ENCODE measurements at places on chromosomes 5 and 9. TPM values are rescaled to one million over a fixed set of nuclear protein-coding genes. Genes with fewer than 3 reads are reported as not detected.

DNA sequence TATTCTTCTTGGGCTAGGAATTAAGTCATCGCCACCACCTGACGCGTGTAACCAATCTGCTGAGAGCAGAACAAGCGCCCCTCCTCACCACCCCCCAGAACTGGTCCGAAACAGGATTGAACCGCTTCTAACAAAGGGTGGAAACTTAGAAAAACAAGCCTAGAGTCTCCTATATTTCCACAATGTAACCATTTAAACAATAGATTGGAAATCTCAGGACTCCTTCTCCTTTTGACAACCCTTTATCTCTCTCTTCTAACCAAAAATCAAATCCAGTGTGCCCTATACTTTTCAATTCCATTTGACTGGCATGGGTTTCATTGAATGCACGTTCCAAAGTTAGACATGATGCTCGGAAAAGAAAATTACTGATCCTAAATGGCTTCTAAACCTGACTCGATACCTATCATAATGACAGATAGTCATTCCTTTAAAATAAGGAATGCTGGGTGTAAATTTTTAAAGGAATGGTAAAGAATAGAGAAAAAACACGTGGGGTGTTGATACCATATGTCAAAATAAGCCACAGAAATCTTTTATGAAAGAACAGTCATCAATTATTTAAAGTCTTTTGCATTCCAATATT is 1.2 kb downstream of the ARRDC3 start:
- no peak for DNase-seq

DNA sequence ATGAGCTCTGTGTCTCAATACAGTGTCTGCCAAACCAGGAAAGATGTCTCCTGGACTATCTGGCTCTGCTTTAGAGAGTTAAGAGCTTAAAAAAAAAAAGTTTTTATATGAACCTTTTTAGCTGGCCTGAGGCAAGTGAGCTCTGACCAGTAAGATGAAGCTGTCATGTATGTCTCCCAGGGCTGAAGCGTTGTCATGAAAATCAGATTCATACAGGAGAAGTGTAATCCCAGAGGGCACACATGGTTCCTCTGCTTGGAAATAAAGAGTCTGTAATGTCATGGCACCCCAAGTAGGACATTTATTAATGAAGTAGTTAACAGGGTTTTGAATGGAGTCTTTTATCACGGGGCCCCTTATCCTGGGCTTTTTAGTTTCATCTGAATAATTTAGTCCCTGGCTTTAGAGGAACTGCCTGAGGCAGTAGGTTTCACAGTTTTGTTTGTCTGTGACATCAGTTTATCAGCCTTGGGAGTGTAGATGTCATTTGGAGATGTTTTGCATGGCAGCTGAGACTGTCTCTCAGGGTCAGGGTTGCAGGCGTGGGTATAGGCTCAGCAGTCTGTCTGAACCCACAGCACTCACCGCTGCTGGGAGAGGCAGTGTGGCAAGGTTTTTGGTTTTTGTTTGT is 223.3 kb downstream of the DIRAS2 start:
- no peak for DNase-seq

GRCh38 chr5:77981820-77982219 is 205.7 kb upstream of the TBCA start:
- DNase-seq, result no peak

- no peak for DNase-seq
These were observed 7.8 kb upstream of the TMEM268 start for GRCh38 chr9:114603248-114603647.

GRCh38 chr5:149177911-149178565 is 36.7 kb downstream of the ABLIM3 start:
- DNase-seq, result no peak

DNA sequence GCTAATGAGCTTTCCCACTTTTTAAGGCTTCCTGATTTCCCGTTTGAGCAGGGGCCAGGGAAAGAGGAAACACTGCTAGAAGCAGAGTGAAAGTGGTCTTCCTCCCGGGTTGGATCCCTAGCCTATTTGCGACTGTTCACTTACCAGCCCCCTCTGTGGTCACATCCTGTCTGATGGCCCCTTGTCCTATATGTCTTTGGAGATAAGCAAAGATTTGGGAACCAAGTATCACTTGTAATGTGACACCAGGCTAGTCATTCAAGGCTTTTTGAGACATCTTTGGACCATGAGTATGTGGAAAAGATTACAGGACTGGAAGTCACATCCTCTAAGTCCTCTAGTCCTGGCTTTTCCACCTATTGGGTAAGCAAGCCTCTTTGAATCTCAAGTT is 6.1 kb downstream of the DNAJB5 start:
- no peak for DNase-seq

- DNase-seq, result no peak
These were observed 26.9 kb downstream of the ADAMTS2 start for GRCh38 chr5:179318221-179318955.

DNA sequence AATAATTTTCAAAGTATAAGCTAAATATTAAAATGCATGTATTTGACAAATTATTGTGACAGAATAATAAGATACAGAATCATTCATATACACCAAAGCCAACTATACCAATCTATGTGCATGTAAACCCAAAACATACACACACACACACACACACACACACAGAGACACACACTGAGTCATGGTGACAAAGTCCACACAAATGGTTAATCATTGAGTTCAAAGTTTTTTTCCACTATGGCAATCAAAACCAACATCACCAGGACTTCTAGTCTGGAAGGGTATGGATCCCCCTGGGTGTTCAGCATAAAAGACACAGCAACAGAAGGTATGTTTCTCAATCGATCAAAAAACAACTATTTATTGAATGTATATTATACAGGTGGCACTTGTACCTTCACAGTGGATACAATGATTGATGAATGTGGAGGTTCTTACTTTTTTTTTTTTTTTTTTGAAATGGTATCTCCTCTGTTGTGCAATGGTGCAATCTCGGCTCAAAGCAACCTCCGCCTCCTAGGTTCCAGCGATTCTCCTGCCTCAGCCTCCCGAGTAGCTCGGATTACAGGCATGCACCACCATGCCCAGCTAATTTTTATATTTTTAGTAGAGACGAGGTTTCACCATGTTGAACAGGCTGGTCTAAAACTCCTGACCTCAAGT is 137.0 kb downstream of the PDE4D start:
- DNase-seq, result peak; percentile 85

DNA sequence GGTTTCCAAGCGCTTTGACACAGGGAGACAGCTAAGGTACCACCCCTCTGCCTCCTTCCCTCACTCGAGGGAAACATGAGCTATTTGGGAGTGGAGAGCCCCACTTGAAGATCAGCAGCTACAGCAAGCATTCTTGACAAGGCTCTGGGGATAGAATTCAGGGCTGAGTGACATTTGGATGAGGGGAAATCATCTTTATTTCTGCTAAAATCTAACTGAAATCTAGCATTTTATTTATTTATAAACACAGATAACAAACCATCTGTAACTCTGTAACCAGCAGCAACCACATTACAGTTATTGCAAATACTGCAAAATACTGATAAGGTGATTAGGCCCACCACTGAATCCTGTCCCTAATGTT is 22.4 kb downstream of the RNF130 start:
- DNase-seq, result no peak

DNA sequence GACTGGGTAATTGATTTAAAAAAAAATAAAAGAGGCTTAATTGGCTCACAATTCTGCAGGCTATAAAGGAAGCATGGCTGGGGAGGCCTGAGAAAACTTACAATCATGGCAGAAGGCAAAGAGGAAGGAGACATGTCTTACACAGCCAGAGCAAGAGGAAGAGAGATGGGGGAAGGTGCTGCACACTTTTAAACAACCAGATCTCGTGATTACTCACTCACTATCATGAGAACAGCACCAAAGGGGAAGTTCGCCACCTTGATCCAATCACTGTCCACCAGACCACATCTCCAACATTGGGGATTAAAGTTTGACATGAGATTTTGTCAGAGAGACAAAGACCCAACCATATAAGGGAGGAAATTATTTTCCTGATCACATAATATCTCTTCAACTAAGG is 138.8 kb upstream of the NR4A3 start:
- no peak for DNase-seq

- DNase-seq, result no peak
These were observed 380.3 kb downstream of the GADD45G start for GRCh38 chr9:89985068-89985467.

DNA sequence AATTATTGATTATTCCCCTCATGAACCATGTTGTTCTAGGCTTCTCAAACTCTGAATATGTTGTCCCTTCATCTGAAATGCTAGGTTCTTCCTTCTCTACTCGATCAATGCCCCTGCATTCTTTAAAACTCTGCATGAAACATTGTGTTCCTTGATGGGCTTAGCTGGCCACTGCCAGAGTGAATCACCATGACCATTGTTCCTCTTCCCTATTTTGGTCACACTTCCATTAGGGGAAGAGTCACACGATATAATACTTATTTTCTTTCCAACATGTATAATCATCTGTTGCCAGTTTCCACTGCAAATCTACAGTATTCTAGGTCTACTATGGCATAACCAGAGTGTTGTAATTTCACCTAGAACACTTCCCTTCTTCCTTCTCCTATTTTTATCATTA is 247.9 kb downstream of the TRPM3 start:
- DNase-seq, result no peak

GRCh38 chr9:110208031-110208430 is at the start of gene C9orf152:
C9orf152 (minus strand) TSS chr9:110208159; CDS start chr9:110207579, 580 bp downstream.
- DNase-seq, result no peak

GRCh38 chr9:93900971-93901861 is 53.9 kb downstream of the BARX1 start:
- DNase-seq, result no peak

GRCh38 chr9:95815961-95816360 is 59.5 kb upstream of the ERCC6L2 start:
- no peak for DNase-seq

DNA sequence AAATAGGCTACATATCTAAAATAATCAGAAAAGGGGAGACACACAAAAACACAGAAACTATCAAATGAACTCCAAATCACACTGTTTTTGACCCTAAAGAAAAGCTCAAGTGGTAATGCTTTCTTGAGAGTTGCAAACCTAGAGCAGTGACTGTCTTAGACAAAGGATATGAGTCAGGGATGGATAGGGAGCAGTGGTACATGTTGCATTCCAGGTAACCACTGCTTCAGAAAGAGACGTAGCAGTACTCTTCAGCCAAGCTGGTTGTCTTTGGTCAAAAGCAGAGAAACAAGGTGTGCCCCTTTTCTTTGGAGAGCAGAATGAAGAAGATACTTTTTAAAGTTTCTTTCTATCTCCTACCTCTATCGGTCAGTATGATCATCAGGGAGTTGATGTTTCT is 1003.6 kb downstream of the CDH9 start:
- DNase-seq, result no peak

DNA sequence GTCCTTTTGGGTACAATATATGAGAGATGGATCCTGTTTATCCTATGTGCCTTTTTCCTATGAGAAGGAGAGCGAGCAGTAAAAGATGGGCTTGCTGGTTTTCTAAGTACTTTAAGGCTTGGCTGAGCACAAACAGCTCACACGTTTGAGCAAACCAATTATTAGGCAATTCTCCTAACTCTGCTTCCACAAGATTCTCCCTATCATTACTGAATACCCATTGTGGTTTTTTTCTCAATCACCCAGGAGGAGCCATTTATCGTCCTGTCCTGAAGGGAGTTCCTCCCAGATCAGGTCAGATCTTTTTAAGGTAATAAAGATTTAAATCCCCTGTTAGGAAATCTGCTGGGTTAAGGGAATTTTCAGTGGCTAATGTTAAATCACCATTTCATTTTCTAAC is 19.4 kb upstream of the C1QTNF3 start:
- DNase-seq, result peak; percentile 64

DNA sequence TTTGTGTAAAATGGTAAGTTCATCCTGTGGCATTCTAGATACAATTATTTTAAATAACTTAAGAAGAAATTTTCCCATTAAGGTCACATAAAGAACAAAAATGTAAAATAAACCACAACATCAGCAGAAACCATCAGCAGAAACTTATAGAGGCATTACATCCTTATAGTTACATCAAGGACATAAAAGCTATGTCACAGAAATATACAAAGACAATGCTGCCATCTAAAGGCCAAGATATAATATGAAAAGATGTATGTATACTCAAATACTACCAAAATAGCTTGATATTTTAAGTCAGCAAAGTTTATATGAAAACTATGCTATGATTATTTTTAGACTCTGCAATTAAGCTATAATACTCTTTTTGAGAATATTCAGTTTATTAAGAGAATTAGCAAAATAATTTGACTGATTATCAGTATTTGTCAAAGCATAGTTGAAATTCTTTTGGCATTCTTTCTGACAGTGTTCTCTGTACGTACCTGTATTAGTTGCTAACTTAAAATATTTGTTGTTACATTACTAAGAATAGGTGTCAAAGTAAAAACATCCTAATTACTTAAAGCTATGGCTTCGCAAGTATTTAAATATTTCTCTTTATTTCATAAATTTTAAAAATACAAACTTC is 36.2 kb downstream of the FBXL17 start:
- no peak for DNase-seq

DNA sequence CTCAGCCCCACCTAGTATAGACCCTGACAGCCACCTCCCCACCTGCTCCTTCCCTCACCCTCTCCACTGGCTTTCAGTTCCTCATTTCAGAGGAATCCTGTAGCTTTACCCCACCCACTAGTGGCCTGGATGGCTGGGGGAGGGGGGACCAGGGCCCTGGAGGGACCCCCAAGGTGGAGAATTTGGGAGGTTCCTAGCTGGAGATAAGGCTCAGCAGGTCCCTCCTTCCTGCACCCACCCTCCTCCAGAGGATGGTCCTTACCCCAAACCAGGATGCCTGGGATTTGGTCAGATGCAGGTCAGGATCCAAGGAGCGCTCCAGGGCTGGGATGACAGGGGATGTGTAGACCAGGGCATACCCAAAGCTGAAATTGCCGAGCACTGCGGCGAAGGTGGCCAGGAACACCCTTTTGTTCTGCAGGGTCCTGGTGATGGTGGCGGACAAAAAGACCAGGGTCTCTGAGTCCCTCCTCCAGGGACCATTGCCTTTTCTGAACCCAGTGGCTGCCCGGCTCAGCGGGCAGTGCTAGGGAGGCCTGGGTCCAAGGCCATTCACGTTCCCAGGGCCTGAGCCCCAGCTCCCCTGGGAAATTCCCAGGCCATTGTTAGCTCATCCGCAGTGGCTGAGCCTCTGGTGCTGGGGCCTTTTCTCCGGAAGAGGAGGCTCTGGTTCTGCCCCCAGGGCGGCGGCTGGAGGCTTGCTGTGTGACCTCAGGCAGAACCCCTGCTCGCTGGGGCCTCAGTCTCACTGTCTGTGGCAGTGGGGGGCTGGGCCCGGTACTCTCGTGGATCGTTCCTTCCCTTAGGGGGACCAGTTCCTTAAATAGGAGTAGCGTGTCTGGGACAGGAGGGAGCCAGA is 678 bp downstream of the SLC2A6 start:
- DNase-seq, result no peak

GRCh38 chr9:109411798-109412352 is 86.2 kb downstream of the PTPN3 start:
- no peak for DNase-seq

GRCh38 chr9:78023003-78023741 is 8.4 kb downstream of the GNAQ start:
- peak; percentile 99 for DNase-seq

- DNase-seq, result no peak
These were observed 4.9 kb downstream of the EDF1 start for GRCh38 chr9:136860933-136861873.

Gene CER1
- total RNA-seq, result not detected

Gene ROR2
- total RNA-seq, result 3.1 TPM

Gene EIF4EBP3
- total RNA-seq, result 2.8 TPM

Gene NKD2
- total RNA-seq, result not detected

Gene IL9
- not detected for total RNA-seq

Gene SLC34A3
- total RNA-seq, result 0.07 TPM
